ENCODE measurements at places on chromosomes 2 and 18.
A peak's percentile ranks its signal among the peaks of the same experiment; 100 is the strongest.

- no peak for DNase-seq
Measured at GRCh38 chr2:128511731-128512378, 193.2 kb upstream of the HS6ST1 start.

GRCh38 chr2:236720974-236721540 is 151.4 kb downstream of the ACKR3 start:
- no peak for DNase-seq

DNA sequence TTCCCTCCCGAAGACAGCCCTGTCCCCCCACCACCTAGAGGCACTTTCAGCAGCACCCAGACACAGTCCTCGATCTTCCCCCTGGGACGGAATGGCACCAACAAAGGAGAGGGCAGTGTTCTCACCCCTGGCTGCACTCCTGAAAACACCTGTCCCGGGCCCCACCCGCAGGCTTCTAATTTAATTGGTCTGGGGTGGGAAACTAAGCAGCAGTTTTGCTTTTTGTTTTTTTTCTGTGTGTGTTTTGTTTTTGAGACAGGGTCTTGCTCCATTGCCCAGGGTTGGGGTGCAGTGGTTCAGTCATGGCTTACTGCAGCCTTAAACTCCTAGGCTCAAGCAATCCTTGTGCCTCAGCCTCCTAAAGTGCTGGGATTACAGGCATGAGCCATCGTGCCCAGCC is 38.4 kb upstream of the REL start:
- DNase-seq, result no peak

DNA sequence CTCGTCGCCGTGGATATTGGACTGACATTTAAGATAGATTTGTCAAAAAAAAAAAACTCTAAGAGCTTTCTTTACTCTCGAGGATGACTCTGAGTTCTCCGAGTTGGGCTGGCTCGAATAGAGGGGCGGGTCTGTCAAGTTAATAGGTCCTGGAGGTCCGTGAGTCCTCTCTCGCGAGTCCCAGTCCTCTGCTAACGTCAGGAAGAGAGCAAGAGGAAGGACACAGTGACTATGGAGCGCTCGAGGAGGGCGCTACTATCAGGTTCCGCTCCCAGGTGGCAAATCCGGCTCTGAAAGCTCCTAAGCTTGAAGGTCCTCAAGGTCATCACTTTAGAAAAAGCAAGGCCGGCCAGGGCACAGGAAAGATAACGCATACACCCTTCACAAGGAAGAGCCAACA is 404 bp upstream of the AKAIN1 start:
- DNase-seq, result no peak

DNA sequence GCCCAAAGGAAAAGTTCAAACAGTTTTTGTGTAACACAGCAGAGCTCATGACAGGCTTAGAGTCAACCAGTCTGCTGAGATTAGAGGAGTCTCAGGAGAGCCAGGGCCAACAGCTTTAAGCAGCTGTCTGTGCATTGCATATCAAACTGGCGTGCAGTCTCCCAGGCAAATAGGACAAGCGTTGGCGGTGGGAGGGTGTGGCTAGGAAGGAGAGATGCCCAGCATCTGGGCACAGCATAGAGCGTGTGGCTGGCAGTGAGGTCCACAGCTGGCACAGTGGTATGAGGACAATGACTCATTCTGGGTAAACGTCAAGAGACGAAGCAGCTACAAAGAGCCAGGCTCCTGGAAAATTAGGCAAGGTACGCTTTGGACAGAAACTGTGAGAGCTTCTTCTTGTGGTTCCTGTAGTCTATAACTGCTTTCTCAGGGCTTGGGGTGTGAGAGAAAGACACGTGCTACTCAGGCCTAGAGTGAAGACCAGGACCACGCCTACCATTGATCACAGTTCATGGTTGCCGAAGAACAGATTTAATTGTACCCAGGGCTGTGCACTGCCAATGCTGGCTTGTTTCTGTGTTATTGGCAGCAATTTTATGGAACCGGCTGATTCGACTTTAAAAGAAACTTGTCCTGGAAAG is 14.8 kb downstream of the ZAP70 start:
- DNase-seq, result no peak

DNA sequence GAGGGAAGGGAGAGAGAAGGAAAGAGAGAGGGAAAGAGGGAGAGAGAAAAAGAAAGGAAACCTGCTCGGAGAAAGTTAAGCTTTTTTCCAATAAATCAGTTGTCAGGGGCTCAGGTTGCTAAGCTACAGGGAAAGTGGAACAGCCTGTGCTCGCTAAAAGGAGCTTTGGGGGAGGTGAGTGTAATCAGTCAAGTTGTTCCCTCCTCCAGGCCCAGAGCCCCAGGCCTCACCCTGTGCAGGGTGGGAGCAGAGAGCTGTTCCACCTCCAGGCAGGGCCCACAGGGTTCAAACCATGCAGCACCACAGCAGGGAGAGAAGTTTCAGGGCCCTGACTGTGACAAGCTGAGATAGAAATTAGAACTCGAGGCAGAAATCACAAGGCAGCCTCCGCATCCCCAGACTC is 56.4 kb upstream of the PPP1CB start:
- DNase-seq, result no peak

GRCh38 chr2:46135958-46136357 is 161.2 kb upstream of the EPAS1 start:
- no peak for DNase-seq

- DNase-seq, result no peak
Measured at GRCh38 chr2:37583867-37584266, 87.6 kb downstream of the CDC42EP3 start.

DNA sequence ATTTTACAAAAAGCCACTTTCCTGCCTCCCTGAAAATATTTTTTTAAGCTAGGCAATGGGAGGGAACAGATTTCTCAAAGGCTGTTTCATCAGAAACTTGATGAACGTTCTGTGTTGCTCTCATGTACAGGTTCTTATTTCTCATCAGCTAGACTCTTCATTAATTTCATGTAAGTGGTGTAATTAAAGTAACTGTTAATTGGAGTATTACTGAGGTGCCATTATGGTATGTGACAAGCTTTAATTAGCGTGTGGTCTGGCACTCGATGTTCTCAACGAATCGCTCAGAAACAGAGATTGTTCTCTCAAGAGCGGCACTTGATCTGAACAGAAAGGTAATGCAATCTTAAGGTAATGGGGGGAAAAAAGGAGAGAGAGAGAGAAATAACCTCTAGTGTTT is 81.9 kb upstream of the MYCN start:
- no peak for DNase-seq

DNA sequence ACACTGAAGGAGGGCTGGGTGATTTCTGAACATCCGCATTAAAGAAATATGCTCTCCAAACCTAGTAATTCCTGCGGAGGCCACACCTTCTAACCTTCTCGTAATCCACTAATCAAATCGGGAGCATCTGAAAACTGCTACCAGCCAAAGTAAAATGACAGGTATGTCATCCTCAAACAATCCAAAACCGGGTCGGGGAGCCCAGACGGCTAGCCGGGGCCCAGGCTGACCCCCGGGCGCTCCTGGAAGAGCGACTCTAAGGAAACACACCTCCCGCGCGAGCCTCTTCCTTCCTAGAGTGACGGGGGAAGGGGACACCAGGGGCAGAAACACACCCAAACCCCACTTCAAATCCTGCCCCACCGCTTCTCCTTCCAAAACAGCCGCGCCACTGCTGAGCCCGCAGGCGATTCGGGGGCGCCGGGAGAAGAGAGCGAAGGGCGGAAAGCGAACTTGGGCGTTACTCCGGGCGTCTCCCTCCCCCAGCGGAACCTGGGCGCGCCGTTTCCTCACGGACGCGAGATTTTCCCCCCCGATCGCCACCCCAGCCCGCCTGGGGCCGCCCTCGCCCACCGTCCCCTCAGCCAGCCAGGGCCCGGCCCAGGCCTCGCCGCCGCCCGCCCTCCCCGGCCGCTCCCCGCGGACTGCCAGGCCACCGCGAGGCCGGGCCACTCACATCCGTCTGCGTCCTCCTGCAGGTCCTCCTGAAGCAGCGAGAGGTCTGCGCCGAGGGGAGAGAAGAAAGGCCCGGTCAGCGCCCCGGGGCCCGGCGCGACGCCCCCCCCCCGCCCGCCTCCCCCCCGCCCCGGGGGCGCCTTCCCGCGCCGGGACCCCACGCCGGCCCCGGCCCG is 584 bp downstream of the PPP4R1 start:
- DNase-seq, result no peak

DNA sequence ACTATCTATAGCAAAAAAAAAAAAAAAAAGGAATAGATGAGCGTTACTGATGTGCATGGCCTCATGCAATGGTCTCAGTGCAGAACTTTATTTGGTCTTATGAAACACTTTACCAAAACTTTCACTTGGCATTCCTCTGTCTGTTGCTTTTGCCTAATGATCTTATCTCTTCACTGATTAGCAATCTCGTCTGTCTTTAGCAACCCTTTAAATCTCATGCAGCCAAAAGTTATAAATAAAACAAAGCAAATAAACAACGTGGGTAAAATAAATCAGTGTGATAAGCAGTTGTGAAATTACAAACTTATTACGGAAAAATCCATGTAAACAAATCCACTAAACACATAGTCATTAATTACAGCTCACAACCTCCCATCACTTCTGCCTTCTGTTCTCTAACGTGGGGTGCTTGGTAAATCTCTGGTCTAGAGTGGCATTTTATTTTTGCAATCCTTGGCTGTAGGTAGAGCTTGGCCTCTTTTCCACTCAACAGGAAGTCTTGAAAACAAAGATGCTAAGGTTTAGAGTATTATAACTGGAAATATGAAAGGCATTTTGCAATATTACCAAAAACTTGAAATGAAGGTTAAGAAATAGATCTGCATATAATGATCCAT is 288.0 kb downstream of the AFF3 start:
- no peak for DNase-seq

GRCh38 chr2:163681745-163682144 is 54.1 kb downstream of the FIGN start:
- no peak for DNase-seq

DNA sequence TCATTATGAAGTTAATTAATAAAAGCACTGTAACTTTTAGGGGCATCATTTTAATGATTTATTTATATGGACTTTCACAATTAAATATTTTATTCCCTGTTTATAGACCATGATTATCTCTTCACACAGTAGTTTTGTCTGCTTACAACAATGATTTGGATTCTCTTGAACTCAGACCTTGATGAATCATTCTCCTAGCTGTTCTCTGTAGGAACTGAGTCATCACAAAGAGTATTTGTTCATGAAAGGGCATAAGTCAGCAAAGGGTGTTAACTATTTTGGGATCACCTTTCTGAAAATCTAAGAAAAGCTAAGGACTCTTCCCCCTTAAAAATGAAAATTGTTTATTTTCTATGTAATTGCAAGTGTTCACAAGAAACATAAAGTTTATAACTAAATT is 461.1 kb upstream of the UBE2E3 start:
- no peak for DNase-seq

DNA sequence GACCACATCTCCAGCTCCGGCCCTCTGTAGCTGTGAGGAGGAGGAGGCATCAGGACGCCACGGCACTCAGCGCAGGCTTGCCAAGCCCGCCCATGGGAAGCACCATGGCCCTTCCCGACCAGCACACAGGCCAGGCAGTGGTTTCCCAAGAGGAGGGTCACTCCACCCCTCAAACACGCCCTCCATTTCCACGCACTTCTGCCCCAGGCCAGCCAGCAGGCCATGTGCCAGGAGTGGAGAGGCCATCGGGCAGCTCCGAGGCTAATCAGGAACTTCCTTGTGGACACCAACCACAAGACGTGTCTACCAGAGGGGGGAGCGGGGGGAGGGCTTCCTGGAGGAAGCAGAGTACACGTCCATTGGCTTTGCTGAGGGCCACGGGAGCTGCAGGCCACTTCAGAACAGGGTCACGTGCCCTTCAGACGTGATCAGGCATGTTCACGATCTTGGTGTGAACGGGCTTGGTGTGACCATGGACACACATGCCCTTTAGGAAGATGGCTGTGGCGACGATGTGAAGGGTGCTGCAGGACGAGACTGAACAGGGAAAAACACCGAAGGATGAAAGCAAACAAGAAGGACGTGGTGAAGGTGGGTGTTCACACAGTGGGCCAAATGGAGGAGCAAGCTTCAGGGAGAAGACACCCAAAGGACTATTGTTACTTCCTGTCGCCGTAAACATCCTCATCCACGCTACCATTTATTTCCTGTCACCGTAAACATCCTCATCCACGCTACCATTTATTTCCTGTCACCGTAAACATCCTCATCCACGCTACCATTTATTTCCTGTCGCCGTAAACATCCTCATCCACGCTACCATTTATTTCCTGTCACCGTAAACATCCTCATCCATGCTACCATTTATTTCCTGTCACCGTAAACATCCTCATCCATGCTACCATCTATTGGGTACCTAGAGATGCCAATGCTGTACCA is 6.5 kb upstream of the MTERF4 start:
- DNase-seq, result no peak

GRCh38 chr2:211836409-211836808 is 702.2 kb downstream of the ERBB4 start:
- DNase-seq, result no peak

DNA sequence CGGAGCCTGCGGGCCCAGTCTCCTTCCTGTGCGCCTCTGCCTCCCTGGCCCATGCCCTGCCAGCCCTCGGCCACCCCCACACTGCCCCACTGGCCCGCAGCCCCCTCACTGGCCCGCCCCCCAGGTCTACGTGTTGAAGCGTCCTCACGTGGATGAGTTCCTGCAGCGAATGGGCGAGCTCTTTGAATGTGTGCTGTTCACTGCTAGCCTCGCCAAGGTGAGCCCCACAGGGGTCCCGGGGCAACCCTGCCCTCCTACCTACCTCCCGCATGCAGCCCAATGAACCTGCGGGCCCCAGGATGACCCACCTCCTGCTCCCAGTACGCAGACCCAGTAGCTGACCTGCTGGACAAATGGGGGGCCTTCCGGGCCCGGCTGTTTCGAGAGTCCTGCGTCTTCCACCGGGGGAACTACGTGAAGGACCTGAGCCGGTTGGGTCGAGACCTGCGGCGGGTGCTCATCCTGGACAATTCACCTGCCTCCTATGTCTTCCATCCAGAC is 3.3 kb downstream of the CTDSP1 start:
- no peak for DNase-seq

- DNase-seq, result peak; percentile 24
Measured at GRCh38 chr2:57376985-57377384, 669.6 kb upstream of the VRK2 start.

All from SIG-M5 (cell line).